Upper lobe of left lung (tissue), 6 donors: ENCODE measurements at places on chromosomes 3 and 15. TPM values are rescaled to one million over a fixed set of nuclear protein-coding genes. Genes with fewer than 3 reads are reported as not detected.

- no peaks in the 10 kb centered on the region for H3K27me3 ChIP-seq
- H3K36me3 ChIP-seq = no peaks in the 10 kb centered on the region
- no peaks in the 10 kb centered on the region for H3K4me1 ChIP-seq
Observed at GRCh38 chr3:68963376-68963775, 31.0 kb upstream of the TAFA4 start.

The C15orf40 gene
- total RNA-seq = 17.4 TPM

DNA sequence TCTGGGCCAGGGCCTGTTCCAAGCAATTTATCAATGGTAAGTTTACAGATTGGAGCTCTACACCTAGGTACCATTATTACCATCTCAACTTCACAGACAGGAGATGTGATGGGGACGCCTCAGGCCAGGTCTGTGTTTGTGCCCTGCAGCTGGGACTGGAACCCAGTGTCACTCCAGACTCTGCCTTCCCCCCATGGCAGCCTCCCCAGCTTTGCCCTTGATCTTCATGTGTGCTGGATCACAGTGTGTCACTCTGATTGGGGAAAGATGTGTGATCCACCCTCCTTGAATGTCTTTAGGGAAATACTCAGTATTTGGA is 59.6 kb downstream of the MGLL start:
- H3K4me3 ChIP-seq = no peak overlapping the region
- H3K27me3 ChIP-seq = no peaks in the 10 kb centered on the region
- no peaks in the 10 kb centered on the region for H3K36me3 ChIP-seq

The B3GNT5 gene
- 36.9 TPM for total RNA-seq

DNA sequence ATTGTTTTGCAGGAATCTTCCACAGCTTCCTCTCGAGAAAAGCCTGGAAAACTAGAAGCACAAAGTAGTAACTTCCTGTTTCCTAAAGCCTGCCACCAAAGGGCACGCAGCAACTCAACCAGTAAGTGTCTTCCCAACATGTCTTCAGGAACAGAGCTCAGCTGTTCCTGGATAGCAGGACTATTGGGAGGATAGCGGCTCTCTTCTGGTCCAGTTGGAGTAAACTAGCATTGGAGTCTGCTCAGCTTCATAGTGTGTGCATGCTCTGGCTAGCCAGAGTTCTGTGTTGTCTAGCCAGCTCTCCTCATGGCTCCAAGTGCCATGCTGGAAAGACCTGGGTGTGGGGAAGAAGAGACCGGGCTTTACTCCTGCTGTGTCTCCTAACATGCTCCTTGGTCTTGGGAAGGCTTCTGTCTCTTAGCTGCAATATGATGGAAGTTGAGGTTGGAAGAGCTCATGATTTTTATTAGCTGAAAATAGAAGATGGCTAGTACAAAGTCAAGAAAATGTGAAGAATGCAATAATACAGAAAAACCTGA is 63.1 kb downstream of the IL16 start:
- no peak overlapping the region for H3K4me3 ChIP-seq
- H3K27ac ChIP-seq = no peak overlapping the region
- H3K4me1 ChIP-seq = peaks cover 1% of the 10 kb centered on the region

The CYFIP1 gene
- total RNA-seq = 171 TPM

- H3K27me3 ChIP-seq = no peaks in the 10 kb centered on the region
- DNase-seq = no peak
- H3K36me3 ChIP-seq = no peaks in the 10 kb centered on the region
- H3K4me3 ChIP-seq = no peak overlapping the region
- H3K27ac ChIP-seq = no peak overlapping the region
Observed at GRCh38 chr3:118818386-118818785, 216.3 kb downstream of the IGSF11 start.

The ARHGAP31 gene
- 66.0 TPM for total RNA-seq

DNA sequence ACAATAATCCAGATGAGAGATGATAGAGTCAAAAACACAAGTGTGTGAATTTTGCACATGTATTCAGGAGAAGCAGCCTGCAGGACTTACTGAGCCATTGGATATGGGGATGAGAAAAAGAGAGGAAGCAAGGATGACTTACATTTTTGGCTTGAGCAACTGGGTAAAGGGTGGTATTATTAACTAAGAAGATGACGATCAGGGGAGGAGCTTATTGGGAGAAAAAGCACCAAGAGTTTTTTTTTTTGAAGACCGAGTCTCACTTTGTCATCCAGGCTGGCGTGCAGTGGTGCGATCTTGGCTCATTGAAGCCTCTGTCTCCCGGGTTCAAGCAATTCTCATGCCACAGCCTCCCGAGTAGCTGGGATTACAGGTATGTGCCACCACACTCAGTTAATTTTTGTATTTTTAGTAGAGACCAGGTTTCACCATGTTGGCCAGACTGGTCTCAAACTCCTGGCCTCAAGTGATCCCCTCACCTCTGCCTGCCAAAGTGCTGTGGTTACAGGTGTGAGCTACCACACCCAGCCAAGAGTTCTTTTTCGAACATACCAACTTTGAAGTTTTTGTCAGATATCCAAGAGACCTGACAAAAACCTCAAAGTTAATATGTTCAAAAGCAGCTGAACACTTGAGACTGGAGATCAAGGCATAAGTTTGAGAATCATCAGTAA is 14.8 kb upstream of the SH3BP5 start:
- no peaks in the 10 kb centered on the region for H3K27me3 ChIP-seq
- H3K4me1 ChIP-seq = no peaks in the 10 kb centered on the region
- no peaks in the 10 kb centered on the region for H3K36me3 ChIP-seq
- peak overlapping the region; percentile 60 for H3K27ac ChIP-seq
- DNase-seq = no peak

- no peak overlapping the region for H3K4me3 ChIP-seq
- DNase-seq = no peak
- H3K27ac ChIP-seq = no peak overlapping the region
- H3K27me3 ChIP-seq = no peaks in the 10 kb centered on the region
- no peaks in the 10 kb centered on the region for H3K4me1 ChIP-seq
Observed at GRCh38 chr15:59960318-59960717, 43.8 kb upstream of the FOXB1 start.

- H3K27ac ChIP-seq = no peak overlapping the region
- no peaks in the 10 kb centered on the region for H3K4me1 ChIP-seq
Observed at GRCh38 chr3:24937228-24937627, 442.6 kb upstream of the THRB start.

The ZPLD1 gene
- total RNA-seq = not detected

The CFAP44 gene
- 54.9 TPM for total RNA-seq

- peak overlapping the region; percentile 84 for H3K27ac ChIP-seq
- H3K36me3 ChIP-seq = no peaks in the 10 kb centered on the region
- H3K27me3 ChIP-seq = no peaks in the 10 kb centered on the region
- DNase-seq = no peak
Observed at GRCh38 chr15:63601704-63602185, 4.6 kb downstream of the FBXL22 start.

GRCh38 chr3:45958321-45958791 is 15.1 kb downstream of the CXCR6 start:
- peaks cover 44% of the 10 kb centered on the region for H3K36me3 ChIP-seq
- H3K4me1 ChIP-seq = no peaks in the 10 kb centered on the region
- H3K27ac ChIP-seq = no peak overlapping the region
- H3K27me3 ChIP-seq = no peaks in the 10 kb centered on the region
